Kidney capillary endothelial cell (primary cell): ENCODE measurements at places on chromosomes 2 and 18.
A peak's percentile ranks its signal among the peaks of the same experiment; 100 is the strongest.

GRCh38 chr2:193847991-193848390 lies 1653.3 kb upstream of the TMEFF2 start:
- DNase-seq = no peak

GRCh38 chr2:121220995-121221394 lies 64.0 kb downstream of the TFCP2L1 start:
- peak; percentile 71 for DNase-seq

DNA sequence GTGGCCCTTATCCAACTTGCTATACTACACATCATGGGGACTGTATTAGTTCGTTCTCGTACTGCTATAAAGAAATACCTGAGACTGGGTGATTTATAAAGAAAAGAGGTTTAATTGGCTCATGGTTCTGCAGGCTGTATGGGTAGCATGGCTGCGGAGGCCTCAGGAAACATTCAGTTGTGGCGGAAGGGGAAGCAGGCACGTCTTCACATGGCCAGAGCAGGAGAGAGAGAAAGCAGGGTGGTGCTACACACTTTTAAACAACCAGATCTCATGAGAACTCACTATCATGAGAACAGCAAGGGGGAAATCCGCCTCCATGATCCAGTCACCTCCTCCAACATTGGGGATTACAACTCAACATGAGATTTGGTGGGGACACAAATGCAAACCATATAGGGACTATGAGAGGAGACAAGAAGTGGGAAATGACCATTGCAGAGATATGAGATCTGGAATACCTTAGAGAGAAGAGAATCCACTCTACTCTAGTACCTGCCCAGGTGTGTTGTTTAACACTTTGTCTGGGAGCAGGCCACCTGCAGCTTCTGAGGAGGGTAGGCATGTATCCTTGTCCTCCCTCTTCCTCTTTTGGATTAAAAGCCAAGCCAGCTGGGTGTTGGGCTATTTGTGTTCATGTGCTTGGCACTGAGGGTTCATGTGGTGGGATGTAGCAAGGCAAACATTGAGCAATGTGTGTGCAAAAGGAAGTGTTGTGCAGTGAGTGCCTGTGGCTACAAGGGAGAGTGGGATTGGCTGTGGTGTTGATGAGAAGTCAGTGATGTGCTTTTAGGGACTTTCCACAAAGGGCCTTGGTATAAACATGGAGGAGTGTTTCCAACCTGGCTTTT lies 22.8 kb downstream of the TTLL4 start:
- DNase-seq = no peak

DNA sequence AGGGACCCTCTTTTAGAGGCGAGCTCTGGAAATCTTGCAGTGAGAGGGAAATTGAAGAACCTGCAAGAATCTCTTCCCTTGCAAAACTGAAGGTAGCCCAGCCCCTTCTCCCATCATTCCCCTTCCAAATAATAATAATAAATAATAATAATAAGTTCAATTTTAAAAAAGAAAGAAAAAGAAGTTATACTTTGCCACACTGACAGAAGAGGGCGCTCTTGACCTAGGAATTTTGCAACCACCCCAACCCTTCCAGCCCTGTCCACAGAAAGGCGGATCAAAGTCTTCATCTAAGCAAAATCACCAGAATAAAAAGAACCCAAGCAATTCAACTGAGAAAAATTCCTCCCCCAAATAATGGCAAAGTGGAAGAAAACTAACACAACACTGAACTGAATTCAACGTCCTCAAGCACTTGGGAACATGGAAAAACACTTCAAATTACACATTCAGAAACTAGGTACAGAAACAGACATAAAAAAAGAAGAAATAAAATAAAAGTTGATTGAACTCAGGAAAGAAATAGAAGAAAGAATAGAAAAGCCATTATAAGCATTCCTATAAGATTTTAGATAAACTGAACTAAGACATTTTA lies 98.9 kb upstream of the GLS start:
- DNase-seq = peak; percentile 48

DNA sequence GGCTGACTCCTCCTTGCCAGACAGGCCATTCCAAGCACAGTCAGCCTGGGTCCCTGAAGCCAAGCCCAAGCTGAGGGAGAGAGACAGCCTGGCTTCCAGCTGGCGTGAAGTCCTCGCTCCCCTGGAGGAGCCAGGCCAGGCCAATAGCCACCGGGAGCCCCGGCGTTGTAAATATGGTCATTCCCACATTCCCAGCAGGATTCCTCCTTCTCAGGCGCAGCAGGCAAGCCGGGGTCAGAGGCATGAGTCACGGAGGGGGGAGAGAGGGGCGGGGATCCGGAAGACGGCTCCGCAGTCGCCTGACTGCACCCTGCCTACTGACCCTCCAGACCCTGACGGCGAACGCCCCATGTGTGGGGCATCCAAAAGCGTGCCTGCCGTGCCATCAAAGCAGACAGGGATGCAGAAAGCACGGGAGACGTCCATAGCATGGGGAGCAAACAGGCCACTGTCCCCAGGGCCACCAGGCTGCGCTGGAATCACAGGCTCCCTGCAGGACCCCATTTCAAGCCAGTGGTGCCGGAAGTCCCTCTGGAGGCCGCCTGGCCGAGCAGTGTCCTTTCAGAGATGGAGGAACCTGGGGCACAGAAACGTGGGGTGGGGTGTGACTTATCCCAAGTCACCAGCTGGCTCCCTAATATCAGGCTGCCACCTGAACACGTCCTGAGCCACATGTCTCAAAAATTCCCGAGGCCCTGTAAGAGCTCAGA lies 48.2 kb downstream of the TWIST2 start:
- peak; percentile 72 for DNase-seq

DNA sequence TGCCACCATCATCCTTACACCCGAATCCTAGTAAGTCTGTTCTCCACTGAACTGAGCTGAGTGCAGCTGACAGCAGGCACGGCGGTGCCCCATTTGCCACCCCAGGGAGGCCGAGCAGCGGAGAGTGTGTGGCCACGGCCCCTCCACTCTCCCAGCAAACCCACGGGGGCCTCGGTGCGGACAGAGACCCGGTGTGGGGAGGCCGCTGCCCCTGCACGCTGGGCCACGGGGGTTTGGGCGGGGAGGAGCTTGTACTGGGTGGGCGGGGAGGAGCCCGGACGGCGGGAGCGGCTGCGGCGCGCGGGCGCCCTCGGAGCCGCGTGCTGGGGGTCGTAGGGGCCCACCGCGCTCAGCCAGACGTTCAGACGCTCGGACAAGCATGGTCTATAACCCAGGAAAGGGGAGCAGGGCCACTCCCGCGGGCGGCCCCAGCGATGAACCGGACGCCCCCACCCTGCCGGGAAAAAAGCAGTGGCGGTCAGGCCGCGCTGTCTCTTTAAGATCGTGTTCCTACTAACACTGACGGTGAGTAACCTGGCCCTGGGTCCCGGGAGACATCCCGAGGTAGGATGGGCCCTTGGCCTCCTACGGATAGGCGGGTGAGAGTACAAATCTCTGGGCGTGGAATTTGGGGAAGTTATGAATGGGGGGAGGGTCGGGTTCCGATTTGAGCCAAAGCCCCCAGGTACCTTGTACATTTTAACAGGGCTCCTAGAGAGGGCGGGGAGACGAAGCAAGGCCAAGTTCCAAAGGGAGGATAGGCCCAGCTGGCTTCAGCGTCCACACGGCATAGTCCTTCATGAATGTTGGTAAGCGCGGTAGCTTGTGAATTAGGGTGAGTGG lies at the start of gene ITPRIPL1:
ITPRIPL1 (plus strand) TSS at position 277 of the 843 bp plus-strand sequence; CDS start at position 800, 523 bp downstream.
- DNase-seq = no peak

DNA sequence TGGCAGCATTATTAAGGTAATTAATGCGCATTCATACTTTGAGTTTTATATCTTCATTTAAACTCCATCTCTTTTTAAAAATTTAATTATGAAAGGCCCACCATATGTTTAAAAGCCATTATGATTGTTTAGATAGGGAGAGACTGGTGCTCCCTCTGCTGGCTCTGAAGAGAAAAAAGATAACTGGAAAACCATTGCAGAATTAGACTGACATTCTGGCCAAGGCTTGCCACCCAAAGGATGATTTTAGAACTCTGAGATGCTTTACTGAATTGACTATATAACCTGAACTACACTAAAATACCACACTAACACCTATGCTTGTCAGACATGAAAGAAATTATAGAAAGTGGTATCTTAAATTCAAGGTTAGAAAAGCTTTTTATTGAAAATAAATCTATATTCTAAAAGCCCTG lies 127.6 kb upstream of the SPOPL start:
- DNase-seq = peak; percentile 47

DNA sequence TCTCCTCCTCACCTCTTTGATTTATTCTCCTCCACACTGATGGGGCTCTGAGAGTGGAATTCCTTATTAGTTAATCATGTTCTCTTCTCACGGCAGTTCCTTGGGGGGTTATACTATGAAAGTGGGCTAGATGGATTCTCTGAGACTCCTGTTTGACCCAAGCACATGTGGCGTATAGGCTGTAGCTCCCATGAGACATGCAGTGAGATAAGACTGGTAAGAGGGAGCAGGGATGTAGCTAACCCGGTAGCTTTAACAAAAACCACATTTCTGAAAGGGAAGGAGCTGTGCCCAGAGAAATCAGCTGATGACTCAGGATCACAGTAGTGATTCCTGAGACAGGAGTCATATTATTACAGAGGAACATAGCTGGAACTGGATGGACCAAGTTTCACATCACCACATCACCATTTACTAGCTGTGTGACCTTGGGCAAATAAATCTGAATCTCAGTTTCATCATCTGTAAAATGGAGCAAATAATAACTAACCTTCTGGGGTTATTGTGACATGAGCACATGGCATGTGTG lies 82.9 kb downstream of the CRIM1 start:
- peak; percentile 63 for DNase-seq

DNA sequence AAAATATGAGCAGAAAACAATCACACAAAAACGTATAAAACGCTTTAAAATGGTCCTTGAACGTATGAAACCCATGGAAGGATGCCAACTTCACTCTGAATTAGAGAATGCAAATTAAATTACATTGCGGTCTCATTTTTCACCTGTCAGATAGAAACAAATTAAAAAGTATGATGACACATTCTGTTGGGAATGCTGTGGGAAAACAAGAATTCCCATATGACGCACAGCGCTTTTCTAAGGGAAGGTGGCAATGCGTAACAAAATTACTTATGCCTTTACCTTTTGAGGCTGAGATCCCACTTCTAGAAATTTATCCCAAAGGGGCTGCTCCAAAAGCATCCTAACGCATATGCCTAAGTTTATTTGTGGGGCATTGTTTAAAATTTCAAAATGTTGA lies 3.8 kb upstream of the RPS7 start:
- DNase-seq = no peak

GRCh38 chr18:24631243-24632025 lies 171.0 kb downstream of the HRH4 start:
- DNase-seq = no peak

GRCh38 chr18:75016025-75016717 lies 192.8 kb downstream of the PTGR3 start:
- no peak for DNase-seq

DNA sequence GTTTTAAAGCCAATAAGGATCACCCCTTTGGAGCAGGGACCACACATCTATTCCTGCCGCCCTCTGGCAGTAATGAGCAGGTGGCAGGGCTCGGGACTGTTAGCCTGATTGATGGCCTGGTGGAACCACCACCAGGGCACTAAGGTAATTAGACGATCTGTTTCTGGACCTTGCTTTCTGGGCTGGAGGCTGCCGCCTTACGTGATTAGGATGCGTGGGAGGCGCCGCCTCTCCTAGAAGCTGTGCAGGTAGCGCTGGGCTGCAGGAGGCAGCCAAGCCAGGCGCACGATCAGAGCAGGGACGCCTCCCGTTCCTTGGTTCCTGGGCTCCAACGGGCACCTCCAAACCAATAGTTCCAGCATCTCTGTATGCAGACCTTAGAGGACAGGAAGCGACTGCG lies 242.6 kb upstream of the RAB12 start:
- no peak for DNase-seq

DNA sequence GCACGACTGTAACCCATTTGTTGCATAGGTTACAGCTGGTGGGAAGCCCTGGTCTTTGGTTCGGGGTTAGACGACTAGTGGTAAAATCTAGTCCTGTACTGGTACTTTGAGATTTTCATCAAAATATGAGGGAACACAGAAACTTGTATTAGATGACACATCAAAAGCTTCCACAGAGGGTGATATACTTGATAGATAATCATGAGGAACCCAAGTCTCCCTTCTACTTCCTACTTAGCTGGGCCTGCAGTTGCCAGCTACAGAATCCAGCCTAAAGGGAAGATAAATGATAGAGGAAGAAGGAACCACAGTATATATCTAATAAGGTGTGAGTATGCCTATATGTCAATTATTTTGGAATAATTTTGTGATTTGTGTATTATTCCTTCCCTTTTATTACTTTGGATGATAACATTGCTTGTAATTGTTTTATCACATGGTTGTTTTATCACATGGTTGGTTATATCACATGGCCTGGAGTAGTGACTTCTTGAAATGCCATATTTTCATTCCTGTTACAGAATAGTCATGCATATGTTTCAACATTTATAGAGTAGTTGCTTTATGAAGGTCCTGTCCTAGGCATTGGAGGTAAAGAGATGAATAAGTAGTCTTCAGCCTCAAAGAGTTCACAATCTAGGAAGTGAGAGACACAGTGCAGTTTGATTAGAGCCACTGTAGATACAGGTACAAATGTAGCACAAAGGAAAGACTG lies 2.9 kb downstream of the AGPS start:
- no peak for DNase-seq

- no peak for DNase-seq
Observed at GRCh38 chr2:71388214-71388613, 56.6 kb downstream of the ZNF638 start.

- DNase-seq = no peak
Observed at GRCh38 chr18:53165770-53166169, 825.8 kb downstream of the DCC start.

DNA sequence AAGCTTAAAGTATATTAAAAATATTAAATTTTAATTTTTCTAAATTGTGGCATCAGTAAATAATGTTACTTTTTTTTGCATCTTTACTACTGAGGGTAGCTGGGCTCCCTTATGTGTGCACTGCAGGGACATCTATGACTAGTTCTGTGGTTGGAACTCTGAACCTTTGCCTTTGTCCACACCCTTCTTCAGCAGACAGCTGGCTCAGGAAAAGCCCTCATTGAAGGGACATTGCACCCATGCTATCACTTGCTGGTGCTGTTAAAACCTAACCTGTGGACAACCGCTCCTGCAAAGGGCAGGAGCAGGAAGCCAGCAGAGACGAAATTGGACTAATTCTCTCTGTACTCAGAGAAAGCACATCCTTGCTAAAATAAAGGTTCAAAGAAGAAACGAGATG lies 30.1 kb downstream of the MOCOS start:
- no peak for DNase-seq

GRCh38 chr18:44885507-44885906 lies 204.8 kb downstream of the SETBP1 start:
- DNase-seq = no peak

- no peak for DNase-seq
Observed at GRCh38 chr18:8967573-8967972, 134.9 kb upstream of the NDUFV2 start.

GRCh38 chr18:9575558-9575957 lies 38.8 kb downstream of the PPP4R1 start:
- DNase-seq = peak; percentile 92

DNA sequence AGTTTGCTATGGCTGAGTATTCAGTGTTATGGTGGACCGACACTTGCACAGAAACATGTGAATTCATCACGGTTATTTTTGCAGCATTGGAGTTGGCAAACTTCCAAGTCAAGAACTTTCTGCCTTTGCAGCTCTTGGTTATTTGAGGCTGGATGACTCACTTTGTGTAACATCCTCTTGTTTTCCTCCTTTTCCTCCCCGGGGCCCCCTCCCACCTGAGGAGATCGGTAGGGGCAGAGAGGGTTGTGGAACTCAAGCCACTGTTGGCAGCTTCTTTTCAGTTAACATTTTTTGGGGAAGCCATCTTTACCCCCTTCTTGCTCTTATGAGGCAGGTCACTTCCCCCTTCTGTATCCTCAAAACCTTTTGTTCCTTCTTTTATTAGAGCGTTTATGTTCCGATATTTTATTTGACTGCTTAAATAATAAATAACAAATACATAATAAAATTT lies 48.6 kb downstream of the DDX1 start:
- DNase-seq = peak; percentile 96
